ENCODE measurements at places on chromosomes 11 and 22. TPM values are rescaled to one million over a fixed set of nuclear protein-coding genes. Genes with fewer than 3 reads are reported as not detected.

GVQW3 gene
- 3.3 TPM for total RNA-seq

LINC01488 gene
- not detected for total RNA-seq

FAT3 gene
- 7.9 TPM for total RNA-seq

PARVB gene
- 44.7 TPM for total RNA-seq

RIN1 gene
- 8.2 TPM for total RNA-seq

SLC6A5 gene
- not detected for total RNA-seq

UBXN1 gene
- 116 TPM for total RNA-seq

SYT12 gene
- total RNA-seq: not detected

OR51E2 gene
- not detected for total RNA-seq

DGKZ gene
- 55.3 TPM for total RNA-seq

DNA sequence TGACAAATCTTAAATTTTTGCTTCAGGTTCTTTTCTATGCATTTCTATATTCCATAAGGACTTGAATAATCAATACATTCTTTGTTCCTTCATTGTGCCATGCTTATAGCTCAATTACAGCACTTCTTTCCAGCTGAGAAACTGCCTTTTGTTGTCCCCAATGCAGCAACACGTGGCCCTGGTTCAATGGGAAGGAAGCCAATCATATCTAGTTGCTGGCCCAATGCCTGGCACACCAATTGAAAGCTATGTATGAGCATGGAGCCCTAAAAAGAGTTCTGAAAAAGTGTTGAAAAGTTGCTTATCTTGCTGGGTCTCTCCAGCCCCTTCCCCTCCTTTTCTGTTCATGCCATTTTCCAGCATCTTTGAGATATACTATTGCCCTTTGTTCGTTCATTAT, 448.0 kb upstream of the FAT3 start:
- no peak overlapping the region for H3K27ac ChIP-seq
- no peaks in the 10 kb centered on the region for H3K36me3 ChIP-seq
- no peak for DNase-seq
- no peaks in the 10 kb centered on the region for H3K27me3 ChIP-seq

- H3K27me3 ChIP-seq: no peaks in the 10 kb centered on the region
- no peak overlapping the region for H3K27ac ChIP-seq
- no peak overlapping the region for H3K4me3 ChIP-seq
- no peak for DNase-seq
- no peaks in the 10 kb centered on the region for H3K36me3 ChIP-seq
- peaks cover 13% of the 10 kb centered on the region for H3K4me1 ChIP-seq
Measured at GRCh38 chr22:43313244-43313889, 29.8 kb downstream of the SCUBE1 start.

GRCh38 chr11:72525466-72525865, 91.1 kb upstream of the CLPB start:
- no peak overlapping the region for H3K27ac ChIP-seq
- H3K4me3 ChIP-seq: no peak overlapping the region
- no peaks in the 10 kb centered on the region for H3K4me1 ChIP-seq
- H3K36me3 ChIP-seq: no peaks in the 10 kb centered on the region

GRCh38 chr11:1302041-1302460, 7.4 kb downstream of the TOLLIP start:
- peak overlapping the region; percentile 37 for H3K27ac ChIP-seq
- no peak for DNase-seq
- peaks cover 82% of the 10 kb centered on the region for H3K4me1 ChIP-seq
- H3K27me3 ChIP-seq: no peaks in the 10 kb centered on the region

DNA sequence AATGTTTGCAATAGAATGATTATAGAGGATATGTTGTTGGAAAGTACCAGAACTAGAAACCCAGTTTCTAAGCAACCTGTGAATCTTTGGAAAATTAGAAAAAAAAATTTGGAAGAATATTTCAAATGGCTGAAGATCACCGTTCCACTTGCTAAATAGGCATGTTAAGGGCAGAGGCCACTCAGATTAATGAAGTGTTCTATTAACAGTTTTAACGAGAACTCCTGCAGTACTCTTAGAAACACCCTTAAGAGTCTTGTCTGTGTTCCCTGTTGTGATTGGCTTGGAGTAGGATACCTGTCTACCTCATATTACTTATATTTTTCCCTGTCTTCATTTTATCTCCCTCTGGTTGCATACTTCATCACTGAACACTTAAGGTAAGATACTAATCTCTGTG, 4.6 kb downstream of the C11orf54 start:
- DNase-seq: no peak
- peaks cover 20% of the 10 kb centered on the region for H3K4me1 ChIP-seq
- no peak overlapping the region for H3K27ac ChIP-seq

DNA sequence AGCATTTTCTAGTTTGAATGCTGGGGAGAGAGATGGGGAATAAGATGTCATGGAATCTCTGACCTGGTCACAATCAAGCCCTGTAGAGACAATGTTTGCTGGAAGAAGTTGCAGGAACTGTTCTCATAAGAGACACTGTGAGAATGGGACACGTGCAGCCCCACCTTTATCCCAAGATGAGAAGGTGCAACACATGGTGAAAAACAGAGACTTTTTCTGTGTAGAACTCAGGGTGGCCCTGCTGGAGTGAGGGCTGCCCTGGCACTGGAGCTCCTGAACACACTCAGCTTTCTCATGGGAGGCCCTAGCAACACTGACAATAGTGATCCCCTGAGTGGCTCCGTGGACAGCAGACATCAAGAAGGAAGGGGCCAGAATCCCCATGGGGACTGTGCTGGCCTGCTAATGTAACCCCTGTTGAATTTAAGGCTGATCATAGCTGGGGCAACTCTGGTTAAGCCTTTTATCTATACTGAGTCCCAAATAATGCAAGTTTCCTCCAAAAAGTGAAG, 106.6 kb downstream of the ME3 start:
- H3K4me1 ChIP-seq: peaks cover 7% of the 10 kb centered on the region
- no peak for DNase-seq
- H3K27me3 ChIP-seq: no peaks in the 10 kb centered on the region

DNA sequence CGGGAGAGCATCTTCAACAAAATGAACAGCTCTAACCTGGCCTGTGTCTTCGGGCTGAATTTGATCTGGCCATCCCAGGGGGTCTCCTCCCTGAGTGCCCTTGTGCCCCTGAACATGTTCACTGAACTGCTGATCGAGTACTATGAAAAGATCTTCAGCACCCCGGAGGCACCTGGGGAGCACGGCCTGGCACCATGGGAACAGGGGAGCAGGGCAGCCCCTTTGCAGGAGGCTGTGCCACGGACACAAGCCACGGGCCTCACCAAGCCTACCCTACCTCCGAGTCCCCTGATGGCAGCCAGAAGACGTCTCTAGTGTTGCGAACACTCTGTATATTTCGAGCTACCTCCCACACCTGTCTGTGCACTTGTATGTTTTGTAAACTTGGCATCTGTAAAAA, 109.9 kb downstream of the ARHGAP8 start:
- H3K4me3 ChIP-seq: no peak overlapping the region
- H3K4me1 ChIP-seq: no peaks in the 10 kb centered on the region
- H3K27ac ChIP-seq: no peak overlapping the region
- H3K27me3 ChIP-seq: no peaks in the 10 kb centered on the region
- DNase-seq: no peak

- no peaks in the 10 kb centered on the region for H3K4me1 ChIP-seq
- peaks cover 9% of the 10 kb centered on the region for H3K36me3 ChIP-seq
- DNase-seq: no peak
- H3K4me3 ChIP-seq: no peak overlapping the region
- H3K27ac ChIP-seq: no peak overlapping the region
Measured at GRCh38 chr22:30891443-30891755, 77.2 kb downstream of the MORC2 start.

- no peak overlapping the region for H3K27ac ChIP-seq
- no peaks in the 10 kb centered on the region for H3K36me3 ChIP-seq
- DNase-seq: no peak
- no peak overlapping the region for H3K4me3 ChIP-seq
- H3K4me1 ChIP-seq: no peaks in the 10 kb centered on the region
Measured at GRCh38 chr11:83816572-83817187, 530.5 kb upstream of the CCDC90B start.

DNA sequence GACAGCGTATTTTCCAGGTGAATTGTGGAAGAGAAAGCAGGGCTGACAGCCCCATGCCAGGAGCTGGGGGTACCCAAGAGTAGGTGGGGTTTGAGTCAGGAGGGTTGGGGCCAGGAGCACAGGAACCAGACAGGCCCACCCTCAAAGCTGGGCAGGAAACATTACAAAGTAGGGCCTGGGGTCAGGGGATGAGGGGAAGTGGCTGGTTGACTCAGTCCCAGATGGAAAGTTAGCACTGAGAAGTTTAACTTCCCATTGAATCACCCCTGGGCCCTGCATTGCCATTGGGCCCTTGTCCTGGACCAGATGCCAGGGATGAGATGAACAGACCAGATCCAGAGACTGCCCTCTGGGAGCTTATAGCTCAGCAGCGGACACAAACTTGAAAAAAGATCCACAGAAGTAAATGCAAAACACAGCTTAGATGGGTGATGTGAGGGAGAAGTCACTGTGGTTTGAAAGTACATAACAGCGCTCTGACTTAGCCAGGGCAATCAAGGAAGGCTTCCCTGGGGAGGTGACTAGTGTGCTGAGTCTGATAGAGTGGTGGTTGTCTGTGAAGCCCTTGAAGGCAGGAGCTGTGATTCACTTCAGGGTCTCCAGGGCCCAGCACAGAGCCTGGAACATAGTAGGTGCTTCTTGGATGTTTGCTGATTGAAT, 2.2 kb downstream of the MAFF start:
- peak overlapping the region; percentile 81 for H3K4me3 ChIP-seq
- DNase-seq: no peak
- peaks cover 33% of the 10 kb centered on the region for H3K4me1 ChIP-seq
- H3K27me3 ChIP-seq: no peaks in the 10 kb centered on the region

- no peak for DNase-seq
- no peak overlapping the region for H3K27ac ChIP-seq
- H3K27me3 ChIP-seq: no peaks in the 10 kb centered on the region
- H3K36me3 ChIP-seq: peaks cover 38% of the 10 kb centered on the region
- peaks cover 16% of the 10 kb centered on the region for H3K4me1 ChIP-seq
Measured at GRCh38 chr22:42171417-42171816, 40.8 kb upstream of the CYP2D6 start.

- H3K36me3 ChIP-seq: no peaks in the 10 kb centered on the region
- no peak overlapping the region for H3K27ac ChIP-seq
- H3K4me1 ChIP-seq: peaks cover 15% of the 10 kb centered on the region
- no peaks in the 10 kb centered on the region for H3K27me3 ChIP-seq
- DNase-seq: no peak
Measured at GRCh38 chr11:2460540-2461252, 15.9 kb downstream of the KCNQ1 start.

DNA sequence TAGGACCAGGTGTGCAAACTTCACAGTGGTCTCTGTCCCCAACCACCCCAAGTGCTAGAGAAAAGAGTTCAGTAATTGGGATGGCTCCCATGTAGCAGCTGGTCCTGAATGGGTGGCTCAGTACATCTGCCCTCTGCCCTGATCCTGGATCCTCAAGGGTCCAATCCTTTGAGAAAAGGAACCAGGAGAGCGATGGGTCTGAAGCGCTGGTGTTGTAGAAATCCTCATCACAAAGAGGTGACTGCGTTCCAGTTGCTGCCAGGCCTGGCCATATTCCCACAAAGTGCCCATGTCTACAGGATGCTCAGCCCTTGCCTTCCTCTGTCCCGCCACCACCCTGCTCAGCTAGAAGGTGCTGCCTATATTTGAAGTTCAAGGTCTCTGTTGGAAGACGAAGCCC, 6.2 kb upstream of the C22orf39 start:
- no peaks in the 10 kb centered on the region for H3K27me3 ChIP-seq
- H3K4me3 ChIP-seq: no peak overlapping the region

DNA sequence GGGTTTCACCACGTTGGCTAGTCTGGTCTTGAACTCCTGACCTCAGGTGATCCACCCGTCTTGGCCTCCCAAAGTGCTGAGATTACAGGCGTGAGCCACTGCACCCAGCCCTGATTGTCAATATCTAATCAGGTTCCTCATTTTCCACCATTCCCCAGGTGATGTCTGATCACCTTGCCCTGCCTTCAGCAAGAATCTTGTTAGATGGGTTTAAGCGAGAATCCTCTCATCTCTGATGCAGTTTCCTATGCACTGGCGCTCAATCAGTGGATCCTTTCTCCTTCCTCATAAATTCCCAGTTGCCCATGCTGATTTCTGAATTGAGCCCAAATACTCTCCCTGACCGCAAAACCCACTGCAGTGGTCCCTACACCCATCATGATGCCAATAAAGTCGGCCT, 664 bp upstream of the ZC3H7B start:
- no peaks in the 10 kb centered on the region for H3K27me3 ChIP-seq
- peaks cover 17% of the 10 kb centered on the region for H3K4me1 ChIP-seq
- no peaks in the 10 kb centered on the region for H3K36me3 ChIP-seq
- H3K4me3 ChIP-seq: peak overlapping the region; percentile 94
- no peak for DNase-seq
- H3K27ac ChIP-seq: peak overlapping the region; percentile 90

- H3K4me1 ChIP-seq: peaks cover 32% of the 10 kb centered on the region
- no peaks in the 10 kb centered on the region for H3K36me3 ChIP-seq
- H3K27me3 ChIP-seq: peaks cover 7% of the 10 kb centered on the region
- peak overlapping the region; percentile 58 for H3K4me3 ChIP-seq
- no peak for DNase-seq
- H3K27ac ChIP-seq: peak overlapping the region; percentile 80
Measured at GRCh38 chr11:1573077-1573902, 1.2 kb upstream of the DUSP8 start.

GRCh38 chr22:50082961-50083461, 2.2 kb downstream of the MLC1 start:
- H3K4me1 ChIP-seq: no peaks in the 10 kb centered on the region
- H3K27me3 ChIP-seq: peaks cover 27% of the 10 kb centered on the region
- DNase-seq: no peak
- no peaks in the 10 kb centered on the region for H3K36me3 ChIP-seq
- H3K4me3 ChIP-seq: no peak overlapping the region
